CD4-positive, alpha-beta T cell treated with Interleukin-4 for 1 hour (primary cell): ENCODE measurements at places on chromosomes 7 and 10.

DNA sequence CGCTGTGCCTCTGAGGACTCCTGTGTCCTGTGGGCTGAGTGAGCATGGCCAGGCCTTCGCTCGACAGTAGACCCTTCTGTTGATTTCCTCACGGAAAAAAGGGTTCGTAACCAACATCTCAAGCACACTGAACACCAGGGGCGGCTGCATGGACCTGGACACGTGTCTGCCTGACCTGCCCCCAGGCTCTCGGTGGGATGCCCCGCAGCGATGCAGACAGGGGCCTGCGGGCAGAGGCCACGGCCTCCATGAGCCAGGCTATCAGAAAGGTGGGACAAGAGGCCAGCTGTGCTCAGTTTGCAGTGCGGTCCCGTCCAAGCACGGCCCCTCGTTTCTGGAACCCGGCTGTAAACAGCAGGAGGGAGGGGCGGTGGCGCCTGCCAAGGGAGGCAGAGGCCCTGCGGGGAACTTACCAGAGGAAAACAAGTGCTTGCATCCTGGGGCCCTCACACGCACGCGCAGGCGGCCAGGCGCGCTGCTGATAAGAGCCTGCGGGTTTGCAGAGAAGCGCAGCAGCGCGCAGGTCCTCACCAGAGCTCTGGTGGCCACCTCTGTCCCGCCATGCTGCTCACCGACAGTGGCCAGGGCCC is 10.6 kb downstream of the GPR146 start:
- DNase-seq = peak; percentile 47

DNA sequence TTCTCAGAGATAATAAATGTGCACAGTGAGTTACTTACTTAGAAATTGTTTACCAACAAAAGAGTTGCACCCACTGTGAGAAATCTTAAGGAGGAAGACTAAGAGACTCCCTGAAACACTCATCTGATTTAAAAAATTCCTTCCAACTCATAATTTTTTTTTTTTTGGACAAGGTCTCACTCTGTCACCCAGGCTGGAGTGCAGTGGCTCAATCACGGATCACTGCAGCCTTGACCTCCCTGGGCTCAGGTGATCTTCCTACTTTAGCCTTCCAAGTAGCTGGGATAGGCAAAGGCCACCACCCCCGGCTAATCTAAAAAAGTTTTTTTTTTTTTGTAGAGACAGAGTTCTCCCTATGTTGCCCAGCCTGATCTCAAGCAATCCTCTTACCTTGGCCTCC is 36.0 kb downstream of the MALSU1 start:
- DNase-seq = no peak

- DNase-seq = peak; percentile 81
Measured at GRCh38 chr10:8365935-8366911, 311.7 kb downstream of the GATA3 start.

GRCh38 chr7:90347759-90348158 is 1.2 kb downstream of the GTPBP10 start:
- no peak for DNase-seq

DNA sequence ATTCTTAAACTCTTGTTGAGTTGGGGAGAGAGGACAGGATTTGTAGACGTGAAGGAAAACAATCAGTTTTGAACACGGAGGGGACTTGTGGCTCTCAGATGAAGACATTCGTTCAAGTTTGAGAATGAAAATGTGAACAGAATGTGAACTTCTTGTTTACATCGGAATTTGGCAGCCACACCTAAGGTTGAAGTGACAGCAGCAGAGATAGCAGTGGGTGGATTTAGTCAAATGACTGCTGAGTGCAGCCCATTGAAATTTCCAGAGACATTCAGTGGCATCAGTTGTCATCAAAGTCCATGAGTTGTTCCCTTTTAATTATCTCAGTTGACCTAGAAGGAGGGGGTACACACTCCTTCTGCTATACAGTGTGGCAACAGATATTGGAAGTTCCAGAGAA is 280.0 kb downstream of the SEMA3D start:
- no peak for DNase-seq

GRCh38 chr10:118216571-118217170 is 125.5 kb downstream of the FAM204A start:
- no peak for DNase-seq

DNA sequence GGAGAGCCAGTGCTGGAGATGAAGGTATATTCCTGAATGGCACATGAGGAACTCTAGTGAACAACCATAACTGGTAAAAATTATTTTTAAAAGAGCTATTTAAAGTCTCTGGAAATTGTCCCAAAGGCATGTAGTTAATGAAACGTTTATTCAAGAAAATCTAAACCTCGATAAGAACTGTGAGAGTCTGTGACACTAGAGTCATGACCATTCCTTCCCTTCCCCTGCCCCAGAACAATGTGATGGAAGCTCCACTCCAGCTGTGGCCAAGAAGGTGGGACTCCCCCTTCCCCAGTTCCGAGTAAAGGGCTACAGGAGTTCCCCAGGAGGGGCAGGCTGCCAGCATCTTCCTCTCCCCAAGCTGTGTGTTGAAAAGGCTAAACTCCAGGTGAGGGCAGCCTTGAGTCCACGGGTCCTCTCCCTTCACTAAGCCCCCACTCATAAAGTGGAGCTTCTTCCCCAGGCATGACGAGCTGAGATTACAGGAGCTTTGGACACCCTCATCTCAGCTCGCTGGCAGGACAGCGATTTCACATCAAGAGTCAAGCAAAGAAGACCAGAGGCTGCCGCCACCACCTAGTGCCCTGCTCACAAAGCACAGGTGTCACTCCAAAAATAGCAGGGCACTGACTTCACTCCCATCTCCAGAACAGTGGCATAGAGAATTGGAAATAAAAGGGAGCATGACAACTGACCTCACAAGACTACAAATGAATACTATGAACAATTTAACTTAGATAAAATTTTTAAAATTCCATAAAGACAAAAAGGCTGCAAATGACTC is 68.5 kb downstream of the NHLRC2 start:
- DNase-seq = no peak

- no peak for DNase-seq
Measured at GRCh38 chr10:117327262-117327661, 48.0 kb downstream of the PDZD8 start.
